Activated T-helper 2 cell treated with anti-CD3 and anti-CD28 coated beads, Interferon-gamma antibody, Interleukin-2, Interleukin-4, amounts not matched to agents 10 μg/mL and 5 μg/mL and 100 μg/mL, durations not matched to agents 14 hours and 24 hours and 36 hours (primary cell): ENCODE measurements at places on chromosomes 16 and 17. TPM values are rescaled to one million over a fixed set of nuclear protein-coding genes. Genes with fewer than 3 reads are reported as not detected.

- no peak overlapping the region for H3K27ac ChIP-seq
- no peak for DNase-seq
- no peaks in the 10 kb centered on the region for H3K4me1 ChIP-seq
- H3K27me3 ChIP-seq, result peaks cover 20% of the 10 kb centered on the region
- H3K4me3 ChIP-seq, result no peak overlapping the region
These were observed 5.1 kb upstream of the SOX8 start for GRCh38 chr16:976389-976931.

- no peak overlapping the region for H3K4me3 ChIP-seq
- peaks cover 31% of the 10 kb centered on the region for H3K27me3 ChIP-seq
- H3K27ac ChIP-seq, result no peak overlapping the region
- DNase-seq, result no peak
- no peaks in the 10 kb centered on the region for H3K36me3 ChIP-seq
These were observed 30.5 kb downstream of the TMEM98 start for GRCh38 chr17:32958418-32958817.

GRCh38 chr16:70160821-70161220 lies 12.8 kb upstream of the CLEC18C start:
- H3K4me3 ChIP-seq, result no peak overlapping the region
- H3K4me1 ChIP-seq, result peaks cover 3% of the 10 kb centered on the region
- no peak for DNase-seq
- peaks cover 7% of the 10 kb centered on the region for H3K36me3 ChIP-seq
- H3K27ac ChIP-seq, result no peak overlapping the region

- H3K27me3 ChIP-seq, result no peaks in the 10 kb centered on the region
- no peak overlapping the region for H3K4me3 ChIP-seq
- H3K36me3 ChIP-seq, result no peaks in the 10 kb centered on the region
- DNase-seq, result no peak
- no peaks in the 10 kb centered on the region for H3K4me1 ChIP-seq
These were observed 555.0 kb upstream of the GOT2 start for GRCh38 chr16:59289151-59289550.

Gene CETP
- total RNA-seq, result not detected in 2 replicates

Gene GSG1L
- total RNA-seq, result not detected in 2 replicates

Gene SLC22A31
- 0.71 and 1.1 TPM in 2 replicates for total RNA-seq

DNA sequence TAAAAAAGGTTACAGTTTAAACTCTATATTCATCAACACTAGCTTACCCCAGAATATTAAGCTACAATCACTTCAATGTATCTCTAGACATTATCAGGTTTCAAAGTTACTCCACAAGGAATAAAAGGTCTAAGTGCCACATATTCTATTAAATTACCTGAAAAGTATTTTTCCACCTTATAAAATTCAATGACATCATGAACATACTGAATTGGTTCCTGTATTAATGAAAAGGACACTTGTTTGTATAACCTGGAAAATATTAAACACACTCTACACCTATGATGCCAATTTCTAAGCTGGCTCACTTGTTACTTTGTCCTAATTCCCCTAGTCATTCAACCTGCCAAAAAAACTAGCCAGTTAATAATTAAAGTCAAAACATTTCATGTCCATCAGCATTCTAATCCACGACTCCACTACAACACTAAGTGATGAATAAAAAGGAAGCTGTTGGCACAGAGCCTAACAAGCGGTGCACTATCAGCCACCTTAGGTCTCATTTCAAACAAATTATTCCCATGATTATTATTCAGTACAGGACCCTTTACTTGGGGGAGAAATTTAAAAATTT lies 12.2 kb downstream of the MED13 start:
- no peak for DNase-seq
- H3K27ac ChIP-seq, result no peak overlapping the region
- H3K36me3 ChIP-seq, result peaks cover 64% of the 10 kb centered on the region

DNA sequence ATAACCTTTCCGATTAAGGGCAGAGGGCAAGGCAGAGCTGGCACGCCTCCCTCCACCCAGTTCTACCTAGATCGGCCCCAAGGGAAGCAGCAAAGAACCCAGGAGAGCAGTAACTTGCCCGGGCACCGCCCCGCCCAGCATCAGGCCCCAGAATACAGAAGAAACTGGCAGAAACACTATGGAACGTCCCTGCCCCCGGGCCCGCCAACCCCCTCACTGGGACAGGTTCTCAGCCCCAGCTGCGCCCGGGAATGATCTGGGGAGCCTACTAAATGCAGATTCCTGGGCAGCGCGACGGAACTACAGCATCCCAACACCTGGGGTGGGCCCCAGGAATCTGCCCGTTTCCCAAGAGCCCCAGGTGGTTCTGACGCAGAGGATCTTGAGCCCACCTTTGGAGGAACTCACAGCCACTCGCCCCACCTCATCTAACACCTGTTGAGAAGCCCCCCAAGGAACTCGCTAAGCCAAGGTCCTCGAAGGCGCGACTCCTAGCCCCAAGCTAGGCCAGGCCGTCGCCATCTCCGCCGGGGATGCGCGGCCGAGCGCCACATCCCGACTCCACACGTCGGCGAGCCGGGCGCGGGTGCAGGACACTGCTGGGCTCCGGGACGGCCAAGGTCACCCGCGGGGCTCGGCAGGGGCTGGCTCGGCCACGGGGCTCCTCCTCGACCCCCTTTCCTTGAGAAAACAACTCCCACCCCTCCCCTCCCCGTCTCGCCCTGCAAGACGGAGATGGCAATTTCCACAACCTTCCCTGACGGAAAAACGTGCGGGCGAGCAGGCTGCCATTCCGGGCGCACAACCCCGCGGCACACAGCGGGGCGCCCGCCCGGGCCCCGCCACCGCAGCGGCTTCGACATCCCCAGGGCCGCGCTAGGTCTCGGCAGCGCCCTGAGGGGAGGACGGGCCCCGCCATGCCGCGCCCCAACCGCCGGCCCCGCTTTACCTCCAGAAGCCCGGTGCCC lies 913 bp downstream of the CDIP1 start:
- no peaks in the 10 kb centered on the region for H3K27me3 ChIP-seq
- peaks cover 33% of the 10 kb centered on the region for H3K36me3 ChIP-seq
- DNase-seq, result no peak
- peak overlapping the region; percentile 30 for H3K27ac ChIP-seq

GRCh38 chr17:72580321-72581127 lies 459.7 kb downstream of the SOX9 start:
- no peaks in the 10 kb centered on the region for H3K4me1 ChIP-seq
- peaks cover 7% of the 10 kb centered on the region for H3K27me3 ChIP-seq
- no peak overlapping the region for H3K27ac ChIP-seq
- no peaks in the 10 kb centered on the region for H3K36me3 ChIP-seq
- H3K4me3 ChIP-seq, result no peak overlapping the region

DNA sequence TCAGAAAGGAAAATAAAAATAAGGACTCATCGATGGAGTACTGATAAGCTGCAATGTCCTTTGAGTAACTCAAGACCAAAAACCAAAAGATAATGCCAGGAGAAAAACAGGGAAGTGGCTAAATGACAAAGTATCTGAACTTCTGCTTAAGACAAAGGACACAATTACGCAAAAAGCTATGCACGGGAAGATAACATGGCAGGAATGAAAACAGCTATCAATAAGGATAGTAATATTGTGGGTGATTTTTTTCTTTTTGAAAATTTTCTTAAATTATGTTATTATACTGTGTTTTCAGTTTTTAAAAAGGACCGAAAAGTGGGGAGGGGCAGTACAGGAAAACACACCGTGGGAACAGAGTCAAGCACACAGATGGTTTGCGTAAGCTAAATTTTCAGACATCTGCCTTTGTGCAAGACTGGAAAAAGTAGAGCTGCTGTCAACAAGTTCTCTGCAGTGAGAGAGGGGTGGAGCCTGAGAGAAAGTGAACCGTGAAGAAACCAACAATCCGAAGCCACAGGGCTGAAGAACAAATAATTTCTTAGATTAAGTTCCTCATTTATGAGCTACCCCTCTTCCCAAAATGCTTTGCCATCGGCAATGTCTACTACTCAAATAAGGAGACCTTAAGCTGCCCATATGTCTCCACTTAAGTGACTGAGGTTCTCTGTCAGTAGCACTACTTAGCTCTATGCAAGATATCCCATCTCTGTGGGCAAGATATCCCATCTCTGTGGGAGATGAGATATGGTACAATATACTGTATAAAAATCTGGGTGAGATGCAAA lies 99.9 kb upstream of the CORO6 start:
- peak overlapping the region; percentile 35 for H3K4me3 ChIP-seq
- DNase-seq, result no peak
- H3K36me3 ChIP-seq, result peaks cover 25% of the 10 kb centered on the region
- no peaks in the 10 kb centered on the region for H3K27me3 ChIP-seq

Gene SCNN1G
- total RNA-seq, result not detected in 2 replicates

Gene TBC1D3K
- not detected in 2 replicates for total RNA-seq

- no peak for DNase-seq
- no peaks in the 10 kb centered on the region for H3K36me3 ChIP-seq
- H3K27me3 ChIP-seq, result no peaks in the 10 kb centered on the region
- no peaks in the 10 kb centered on the region for H3K4me1 ChIP-seq
These were observed 26.1 kb downstream of the WNT9B start for GRCh38 chr17:46877466-46877865.

- H3K36me3 ChIP-seq, result peaks cover 2% of the 10 kb centered on the region
- no peaks in the 10 kb centered on the region for H3K27me3 ChIP-seq
- no peak overlapping the region for H3K27ac ChIP-seq
- DNase-seq, result no peak
- peaks cover under 1% of the 10 kb centered on the region for H3K4me1 ChIP-seq
- H3K4me3 ChIP-seq, result no peak overlapping the region
These were observed 17.1 kb upstream of the CBFA2T3 start for GRCh38 chr16:88993946-88994600.

DNA sequence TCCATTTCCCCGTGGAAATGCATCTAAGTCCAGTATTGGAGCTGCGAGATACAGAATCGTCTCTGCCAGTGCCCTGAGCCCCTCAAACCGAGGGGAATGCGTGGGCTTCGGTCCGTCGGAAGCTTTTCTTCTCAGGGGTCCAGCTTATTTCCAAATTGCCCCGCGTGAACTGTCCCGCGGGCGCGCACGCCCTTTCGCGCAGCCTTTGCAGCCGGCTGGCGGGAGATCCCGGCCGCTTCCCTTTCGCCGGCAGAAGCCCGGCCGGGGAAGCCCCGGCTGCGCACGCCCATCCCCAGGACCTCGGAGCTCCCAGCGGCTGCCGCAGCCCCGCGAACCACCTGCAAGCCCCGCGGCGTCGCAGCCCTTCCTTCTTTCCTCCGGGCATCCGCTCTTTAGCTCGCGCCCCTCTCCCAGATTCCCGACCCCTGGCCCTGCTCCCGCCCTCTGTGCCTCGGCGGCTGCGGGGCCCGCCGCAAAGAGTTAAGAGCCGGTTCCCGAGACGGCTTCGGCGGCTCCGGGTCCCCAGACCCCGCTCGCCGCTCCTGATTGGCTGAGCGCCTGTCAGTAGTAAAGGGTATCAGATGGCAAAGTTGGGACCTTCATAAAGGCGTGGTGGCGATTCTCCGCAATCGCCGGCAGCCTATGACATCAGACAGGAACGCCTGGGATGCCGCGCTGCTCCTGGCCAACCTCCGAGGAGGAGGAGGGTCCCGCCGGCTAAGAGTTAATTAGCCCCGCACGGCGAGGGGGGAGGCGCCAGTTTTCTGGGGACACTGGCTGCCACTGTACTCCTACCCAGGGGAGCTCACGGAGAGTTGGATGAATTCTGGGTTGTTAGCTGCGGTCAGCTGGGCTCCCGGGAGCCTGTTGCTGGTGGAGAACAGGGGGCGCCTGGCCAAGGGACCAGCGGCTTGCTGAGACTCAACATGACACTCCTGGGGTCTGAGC lies at the start of gene MYOCD:
MYOCD (plus strand) TSS at position 628 of the 948 bp plus-strand sequence; CDS start at position 927, 299 bp downstream.
- no peak for DNase-seq
- no peaks in the 10 kb centered on the region for H3K36me3 ChIP-seq
- H3K4me3 ChIP-seq, result no peak within 1 kb of the TSS
- peaks cover 24% of the 10 kb centered on the region for H3K27me3 ChIP-seq
- no peak within 1 kb of the TSS for H3K27ac ChIP-seq

- H3K36me3 ChIP-seq, result peaks cover 16% of the 10 kb centered on the region
- H3K27ac ChIP-seq, result peak overlapping the region; percentile 99
- no peak for DNase-seq
These were observed 17.2 kb downstream of the RARA start for GRCh38 chr17:40326014-40326831.

Gene PRSS27
- total RNA-seq, result 1.8 and 2.1 TPM in 2 replicates

DNA sequence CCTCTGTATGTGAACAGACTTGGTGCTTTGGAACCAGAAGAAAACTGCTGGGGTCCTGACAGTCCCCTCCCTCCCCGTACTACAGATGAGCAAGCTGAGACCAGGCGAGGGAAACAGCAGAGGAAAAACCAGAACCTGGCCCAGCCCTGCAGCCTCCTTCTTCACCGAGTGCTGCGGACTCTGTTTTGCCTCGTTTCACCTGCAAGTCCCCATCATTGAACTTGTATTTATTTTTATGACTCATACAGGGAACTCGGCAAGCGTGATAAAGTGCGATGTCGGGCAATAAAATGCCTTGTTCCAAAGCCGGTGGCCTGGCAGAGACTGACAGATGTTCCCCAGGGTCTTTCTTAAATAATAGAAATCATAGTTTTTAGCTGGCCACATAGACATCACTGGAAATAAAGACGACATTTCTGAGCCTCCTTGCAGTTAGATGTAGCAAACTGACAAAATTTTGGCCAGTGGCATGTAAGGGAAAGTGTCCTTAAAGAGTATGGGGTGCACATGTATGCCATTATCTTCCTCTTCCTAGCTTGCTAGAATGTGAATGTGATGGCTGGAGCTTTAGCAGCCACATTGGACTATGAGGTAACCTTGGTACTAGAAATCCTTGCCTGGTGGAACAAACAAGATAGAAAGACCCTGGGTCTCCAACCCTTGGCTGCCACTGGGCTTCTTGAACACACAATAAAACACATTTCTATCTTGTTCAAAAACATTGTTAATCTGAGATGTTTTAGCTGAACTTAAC lies 128.6 kb downstream of the IRF8 start:
- H3K4me1 ChIP-seq, result no peaks in the 10 kb centered on the region
- H3K36me3 ChIP-seq, result no peaks in the 10 kb centered on the region
- no peak for DNase-seq

DNA sequence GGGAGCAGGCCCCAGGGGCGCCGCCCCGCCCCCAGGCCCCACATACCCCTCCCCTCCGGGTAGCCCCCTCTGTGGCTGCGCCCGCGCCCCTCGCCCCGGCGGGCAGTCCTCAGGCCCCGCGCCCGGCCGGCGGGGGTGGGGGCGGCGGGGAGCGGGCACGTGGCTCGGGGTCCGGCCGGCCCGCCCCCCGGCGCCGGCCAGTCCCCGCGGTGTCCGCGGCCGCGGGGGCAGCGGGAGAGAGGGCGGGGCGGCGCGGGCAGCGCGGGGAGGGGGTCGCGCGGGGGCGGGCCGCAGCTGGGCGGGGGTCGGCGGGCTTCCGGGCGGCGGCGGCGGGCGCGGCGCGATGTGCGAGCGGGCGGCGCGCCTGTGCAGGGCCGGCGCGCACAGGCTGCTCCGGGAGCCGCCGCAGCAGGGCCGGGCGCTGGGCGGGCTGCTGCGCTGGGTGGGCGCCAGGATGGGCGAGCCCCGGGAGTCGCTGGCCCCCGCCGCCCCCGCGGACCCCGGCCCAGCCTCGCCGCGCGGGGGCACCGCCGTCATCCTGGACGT lies 335 bp downstream of the NECAB2 start:
- no peak overlapping the region for H3K27ac ChIP-seq
- H3K4me1 ChIP-seq, result no peaks in the 10 kb centered on the region
- no peaks in the 10 kb centered on the region for H3K36me3 ChIP-seq
- H3K4me3 ChIP-seq, result no peak overlapping the region
- H3K27me3 ChIP-seq, result peaks cover 13% of the 10 kb centered on the region
- DNase-seq, result no peak

Gene KRTAP9-9
- not detected in 2 replicates for total RNA-seq

GRCh38 chr17:42675965-42676423 lies 800 bp downstream of the PLEKHH3 start:
- H3K27me3 ChIP-seq, result peaks cover 39% of the 10 kb centered on the region
- no peak for DNase-seq
- H3K4me3 ChIP-seq, result peak overlapping the region; percentile 64
- no peaks in the 10 kb centered on the region for H3K36me3 ChIP-seq
- no peak overlapping the region for H3K27ac ChIP-seq

GRCh38 chr17:78529871-78530670 lies 47.1 kb downstream of the DNAH17 start:
- no peak for DNase-seq
- no peaks in the 10 kb centered on the region for H3K27me3 ChIP-seq
- H3K27ac ChIP-seq, result no peak overlapping the region
- H3K36me3 ChIP-seq, result no peaks in the 10 kb centered on the region
- no peak overlapping the region for H3K4me3 ChIP-seq
- H3K4me1 ChIP-seq, result peaks cover 12% of the 10 kb centered on the region
